ENCODE measurements at places on chromosomes 13 and 19. TPM values are rescaled to one million over a fixed set of nuclear protein-coding genes. Genes with fewer than 3 reads are reported as not detected.

DNA sequence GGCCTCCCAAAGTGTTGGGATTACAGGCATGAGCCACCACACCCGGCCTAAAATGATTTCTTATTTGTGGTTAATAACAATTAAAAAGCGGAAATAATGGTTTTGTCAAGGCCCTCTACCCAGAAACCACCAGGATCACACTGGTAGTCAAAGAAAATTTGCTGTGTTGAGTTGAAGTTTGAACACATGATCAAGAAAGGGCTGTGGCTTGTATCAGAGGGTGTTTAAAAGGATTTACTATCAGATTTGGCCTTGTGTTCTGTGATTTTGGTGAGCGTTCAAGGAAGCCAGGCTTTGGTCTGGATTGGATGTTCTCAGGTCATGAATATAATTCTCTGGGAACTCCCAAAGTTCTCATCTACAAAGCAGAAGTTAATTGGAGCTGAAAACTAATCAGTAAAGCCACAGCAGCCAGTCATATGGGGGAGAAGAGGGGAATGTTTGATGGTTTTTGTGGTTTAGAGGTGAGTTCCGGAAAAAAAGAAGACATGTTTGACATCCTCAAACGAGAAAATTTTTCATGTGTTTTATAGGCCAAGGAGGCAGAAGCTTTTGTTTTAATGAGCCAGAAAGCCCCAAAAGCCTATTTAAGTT, 10.6 kb upstream of the ZNF556 start:
- DNase-seq, result no peak

DNA sequence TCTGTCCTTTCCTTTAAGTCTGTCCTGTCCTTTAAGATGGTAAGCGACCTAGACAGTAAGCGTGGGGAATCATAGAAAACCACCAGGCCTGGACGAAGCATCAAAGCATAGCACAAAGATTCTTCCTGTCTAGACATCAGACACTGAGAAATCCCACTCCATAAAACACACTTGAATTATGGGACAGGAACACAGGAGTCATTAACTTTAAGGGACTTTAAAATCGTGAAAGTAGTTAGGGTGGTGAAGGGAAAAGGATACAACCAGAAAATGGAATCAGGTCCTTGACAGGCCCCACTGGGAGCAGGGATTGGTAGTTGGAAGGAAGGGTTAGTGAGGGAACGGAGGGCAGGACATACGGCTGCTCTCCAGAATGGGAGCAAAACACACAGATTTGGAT, 31.6 kb upstream of the C1QTNF9 start:
- no peak for DNase-seq

- DNase-seq, result no peak
These were observed 225.6 kb downstream of the RAP2A start for GRCh38 chr13:97659602-97660001.

DNA sequence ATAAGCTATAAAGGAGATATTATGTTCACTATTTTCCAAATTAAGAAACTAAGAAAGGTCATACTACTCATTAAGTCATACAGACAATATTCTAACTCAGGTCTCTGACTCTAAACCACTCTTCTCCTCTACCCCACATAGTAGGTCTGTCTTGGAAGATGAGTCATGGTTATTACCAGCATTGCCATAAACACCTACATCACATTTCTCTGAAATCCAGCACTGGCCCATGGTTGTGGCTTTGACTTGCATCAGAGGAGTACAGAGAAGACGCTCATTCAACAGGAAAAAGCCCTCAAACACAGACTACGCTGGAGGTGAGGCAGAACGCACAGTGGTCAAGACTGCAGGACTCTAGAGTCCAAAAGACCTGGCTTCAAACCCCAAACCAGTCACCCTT, 476.8 kb downstream of the COG6 start:
- no peak for DNase-seq

Gene FUT2
- not detected for total RNA-seq

Gene ARL11
- total RNA-seq, result 0.38 TPM

Gene ATP1A3
- 1.9 TPM for total RNA-seq

Gene ATXN8OS
- total RNA-seq, result not detected

Measured in CD8-positive, alpha-beta memory T cell (primary cell).